Renal cortical epithelial cell (primary cell): ENCODE measurements at places on chromosomes 5 and 9.
A peak's percentile ranks its signal among the peaks of the same experiment; 100 is the strongest.

- no peak for DNase-seq
Measured at GRCh38 chr5:58056546-58056945, 403.3 kb downstream of the PLK2 start.

GRCh38 chr9:84140535-84141101 lies 160.0 kb downstream of the RMI1 start:
- DNase-seq = no peak

GRCh38 chr5:2335125-2335732 lies 416.2 kb downstream of the IRX2 start:
- DNase-seq = no peak

- DNase-seq = peak; percentile 4
Measured at GRCh38 chr5:50962934-50963872, 296.8 kb downstream of the PARP8 start.

DNA sequence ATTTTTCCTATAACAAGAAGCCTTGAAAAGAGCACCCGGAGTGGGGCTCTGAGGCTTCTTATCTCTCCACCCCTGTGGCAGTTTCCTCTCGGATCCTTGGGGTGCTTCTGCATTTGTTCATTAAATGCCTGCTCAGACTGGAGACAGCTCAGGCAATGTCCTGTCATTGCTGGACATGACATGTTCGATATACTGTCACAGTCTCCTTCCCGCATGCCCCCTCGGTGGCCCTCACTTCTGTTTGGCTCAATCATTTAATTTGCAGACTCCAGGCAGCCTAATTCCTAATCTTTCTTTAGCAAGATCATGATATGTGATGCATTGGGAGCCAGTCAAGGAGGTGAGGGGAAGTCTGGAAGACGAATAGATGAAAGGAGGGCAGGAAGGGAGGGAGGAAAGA lies 37.5 kb upstream of the CPEB4 start:
- DNase-seq = no peak

GRCh38 chr9:133477992-133478850 lies 678 bp downstream of the SLC2A6 start:
- DNase-seq = peak; percentile 35

DNA sequence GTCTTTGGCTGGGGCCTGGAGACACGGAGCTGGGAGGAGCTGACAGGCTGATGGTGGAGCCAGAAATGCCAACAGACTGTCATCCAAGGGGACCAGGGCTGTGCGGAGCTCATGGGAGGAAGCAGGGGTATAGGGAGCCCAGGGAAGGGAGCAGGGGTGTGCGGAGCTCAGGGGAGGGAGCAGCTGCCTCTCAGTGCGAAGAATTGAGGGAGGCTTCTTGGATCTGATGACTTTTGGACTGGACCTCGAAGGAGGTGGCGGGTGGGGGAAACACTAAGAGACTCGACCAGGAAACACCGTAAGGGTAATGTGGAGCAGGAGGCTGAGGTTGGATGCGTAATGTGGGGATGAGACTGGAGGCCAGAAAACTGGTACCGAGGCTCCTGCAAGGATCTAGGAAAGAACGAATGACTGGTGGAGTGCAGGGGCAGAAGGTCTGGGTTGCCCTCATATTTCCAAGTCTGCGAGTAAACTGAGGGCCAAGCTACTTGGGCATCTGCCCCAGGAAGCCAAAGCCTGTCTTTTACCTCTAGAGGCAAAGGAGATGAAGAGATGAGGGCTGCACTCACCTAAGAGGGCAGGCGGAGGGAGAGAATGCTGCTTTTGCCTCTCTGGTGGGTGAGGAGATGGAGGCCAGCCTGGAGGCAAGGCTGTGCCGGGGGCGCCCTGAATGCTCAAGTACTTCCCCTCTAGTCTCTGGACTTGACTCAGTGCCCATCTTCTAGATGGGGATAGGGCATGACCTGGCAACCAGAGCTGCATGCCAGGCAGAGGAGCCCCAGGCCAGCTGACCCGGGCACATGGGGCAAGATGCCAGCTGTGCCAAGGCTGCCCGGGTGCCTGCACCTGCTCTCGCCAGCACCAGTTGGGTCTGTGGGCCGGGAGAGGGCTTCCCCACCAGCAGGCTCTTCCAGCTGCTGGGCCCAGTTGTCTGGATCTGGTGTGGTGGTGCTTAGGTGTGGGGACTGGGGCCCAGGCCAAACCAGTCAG lies 2.3 kb downstream of the PTGS1 start:
- DNase-seq = no peak
